ENCODE measurements at places on chromosomes 1 and 21. TPM values are rescaled to one million over a fixed set of nuclear protein-coding genes. Genes with fewer than 3 reads are reported as not detected.

GRCh38 chr1:206714331-206715058 lies 29.8 kb downstream of the MAPKAPK2 start:
- no peak for DNase-seq

- DNase-seq: no peak
These were observed 127.1 kb downstream of the PCNX2 start for GRCh38 chr1:233168384-233168783.

- DNase-seq: no peak
These were observed 27.1 kb upstream of the DAB1 start for GRCh38 chr1:57450981-57451380.

- no peak for DNase-seq
These were observed 13.5 kb upstream of the FOXE3 start for GRCh38 chr1:47402591-47402990.

DNA sequence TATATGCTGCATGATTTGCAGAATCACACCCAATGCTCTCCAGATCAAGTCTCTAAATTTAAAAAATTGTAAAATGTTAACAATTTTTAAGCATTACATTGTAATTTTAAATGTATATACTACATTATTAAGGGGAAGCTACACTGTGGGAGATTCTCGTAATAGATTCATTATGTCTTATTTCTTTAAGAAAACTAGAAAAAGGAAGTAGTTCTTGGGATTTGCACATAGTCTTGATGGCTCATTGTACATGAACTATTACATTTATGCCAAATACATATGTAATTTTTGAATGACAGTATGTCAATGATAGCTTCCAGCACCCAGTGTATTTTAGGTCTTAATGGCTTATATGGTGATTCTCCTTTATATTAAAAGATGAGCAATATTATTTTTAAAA lies 250.3 kb downstream of the PTPRC start:
- no peak for DNase-seq

DNA sequence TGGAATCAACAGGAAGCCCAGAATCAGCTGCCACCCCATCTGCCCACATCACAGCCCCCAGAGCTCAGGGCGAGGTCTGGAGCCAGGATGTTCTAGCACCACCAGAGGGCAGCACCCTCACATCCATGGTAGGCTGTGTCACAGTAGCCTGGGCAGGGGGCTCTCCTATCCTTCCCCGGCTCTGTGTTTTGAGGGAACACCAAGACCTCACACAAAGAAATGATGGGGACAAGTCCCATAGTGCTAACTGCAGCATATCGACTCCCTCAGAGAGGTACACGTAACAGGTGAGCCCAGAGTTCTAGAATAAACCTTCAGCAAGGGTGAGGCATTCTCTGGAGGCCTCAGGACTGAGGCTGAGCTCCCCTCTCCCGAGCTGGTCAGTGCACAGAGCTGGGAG lies 2.3 kb upstream of the KCNC4 start:
- DNase-seq: peak; percentile 84

GRCh38 chr1:5949085-5949760 lies 43.0 kb downstream of the NPHP4 start:
- DNase-seq: no peak

- no peak for DNase-seq
These were observed 44.7 kb upstream of the POFUT2 start for GRCh38 chr21:45332415-45332814.

GRCh38 chr1:177301425-177302124 lies 130.8 kb downstream of the BRINP2 start:
- no peak for DNase-seq

- DNase-seq: no peak
These were observed 165.7 kb upstream of the SYT6 start for GRCh38 chr1:114319418-114319817.

DNA sequence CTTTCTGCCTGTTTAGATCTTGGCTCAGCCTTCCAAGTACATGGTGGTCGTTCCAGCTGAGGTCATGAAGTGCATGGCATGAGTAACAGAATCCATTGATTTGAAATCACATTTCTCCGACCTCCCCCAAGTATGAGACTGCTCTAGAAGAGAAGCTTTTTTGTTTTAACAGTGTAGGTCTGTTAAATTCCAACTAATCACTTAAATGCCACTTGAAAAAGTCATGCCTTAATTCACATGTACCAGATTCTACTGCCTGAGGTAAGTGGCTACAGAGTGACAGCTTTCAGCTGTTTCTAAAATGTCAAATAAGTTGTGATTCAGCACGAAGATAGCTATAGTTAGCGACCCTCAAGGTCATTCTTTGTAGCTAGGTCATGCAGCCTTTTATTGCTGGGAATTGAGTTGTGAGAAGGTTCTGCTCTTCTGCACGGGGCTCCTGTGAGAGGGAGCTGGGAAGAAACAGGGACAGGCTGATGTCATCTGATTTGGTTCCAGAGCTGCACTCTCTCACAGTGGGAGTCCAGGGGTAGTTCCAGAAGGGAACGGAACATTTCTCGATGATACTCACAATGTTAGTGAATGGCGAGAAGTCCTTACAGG lies 112.7 kb downstream of the VPS13D start:
- DNase-seq: no peak

DNA sequence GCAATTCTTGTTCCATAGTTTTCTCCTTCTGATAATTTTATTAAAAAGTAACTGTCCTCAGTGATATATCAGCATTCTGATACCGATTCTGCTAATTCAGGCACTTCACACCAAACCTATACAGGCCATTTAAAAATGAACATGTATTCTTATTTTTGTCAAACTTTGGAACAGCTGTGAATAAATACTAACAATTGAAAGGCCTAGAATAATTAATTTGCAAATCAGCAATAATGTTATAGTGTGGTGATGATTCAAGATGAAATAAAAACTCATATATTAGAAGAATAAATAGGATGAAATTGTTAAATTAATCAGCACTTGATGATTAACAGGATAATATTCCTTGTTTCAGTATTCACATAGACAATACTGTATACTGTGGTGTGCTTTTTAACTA lies 9.9 kb downstream of the CDKN2C start:
- no peak for DNase-seq

DNA sequence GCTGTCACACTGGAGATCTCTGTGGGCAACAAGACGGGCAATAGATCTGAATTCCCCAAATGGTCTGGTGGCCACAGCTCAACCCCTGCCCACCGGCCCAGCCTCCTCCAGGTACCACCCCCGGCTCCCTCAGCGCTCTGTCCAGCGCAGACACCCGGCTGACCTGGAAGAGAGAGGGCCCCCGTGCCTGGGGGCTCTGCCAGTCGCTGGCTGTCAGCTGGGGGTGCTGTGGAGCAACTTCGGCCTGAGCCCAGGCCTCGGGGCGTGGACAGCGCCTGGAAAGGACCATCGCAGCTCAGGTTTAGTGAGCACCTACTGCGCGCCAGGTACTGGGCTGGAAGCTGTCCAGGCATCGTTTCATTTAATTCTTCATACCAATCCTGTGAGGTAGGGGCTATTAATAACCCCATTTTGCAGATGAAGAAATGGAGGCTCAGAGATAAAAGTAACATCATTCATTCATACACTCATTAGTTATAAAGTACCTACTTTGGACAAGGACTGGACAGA lies 51.0 kb downstream of the AHDC1 start:
- no peak for DNase-seq

DNA sequence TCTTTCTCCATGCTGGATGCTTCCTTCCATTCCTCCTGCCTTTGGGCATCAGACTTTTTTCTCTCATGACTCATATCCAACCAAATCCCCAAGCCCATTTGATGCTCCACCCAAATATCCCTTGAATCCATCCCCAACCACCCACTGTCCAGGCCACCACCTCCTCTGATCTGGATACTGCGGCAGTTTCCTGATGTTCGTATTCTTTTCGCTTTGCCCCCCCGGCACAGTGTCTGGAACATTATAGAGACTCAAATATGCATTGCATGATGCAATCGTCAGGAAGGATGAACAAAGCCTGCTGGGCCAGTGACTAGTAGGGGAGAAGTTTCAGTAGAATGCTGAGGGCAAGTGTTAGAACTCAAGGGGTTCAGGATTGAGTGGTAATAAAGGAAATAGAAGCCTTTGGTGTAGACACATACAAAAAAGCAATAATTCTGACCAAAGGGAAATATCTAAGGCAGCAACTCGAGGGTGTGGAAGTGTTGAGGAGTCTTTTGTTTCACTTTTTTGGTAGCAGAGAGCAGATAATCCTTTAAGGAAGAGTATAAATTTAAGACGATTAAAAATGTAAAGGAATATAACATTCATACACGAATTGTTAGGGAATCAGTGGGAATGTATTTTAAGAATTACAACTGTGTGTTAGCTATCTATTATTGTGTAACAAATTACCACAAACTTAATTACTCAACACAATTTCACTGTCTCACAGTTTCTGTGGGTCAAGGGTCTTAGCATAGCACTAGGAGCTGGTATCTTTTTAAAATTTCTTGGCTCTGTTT lies 7.5 kb downstream of the S100A11 start:
- DNase-seq: peak; percentile 56

DNA sequence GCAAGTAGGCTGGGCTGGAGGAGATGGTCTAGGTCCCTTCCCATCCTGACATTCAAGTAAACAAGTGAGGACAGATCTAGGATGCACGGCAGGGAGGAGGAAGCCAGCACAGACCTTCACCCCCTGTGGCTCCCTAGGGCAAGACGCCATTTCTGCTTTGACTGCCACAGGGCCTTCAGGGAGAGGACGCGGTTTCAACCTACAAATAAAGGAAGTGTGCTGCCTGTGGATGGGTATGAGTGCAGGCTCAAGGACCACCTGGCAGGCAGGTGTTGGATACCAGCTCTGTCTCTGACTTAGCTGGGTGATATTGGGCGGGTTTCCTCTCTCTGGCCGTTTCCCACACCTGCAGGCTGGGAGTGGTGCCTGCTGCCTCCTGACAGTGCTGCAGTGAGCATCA lies 16.2 kb downstream of the SLC2A1 start:
- no peak for DNase-seq

GRCh38 chr1:72485801-72486200 lies 203.5 kb upstream of the NEGR1 start:
- DNase-seq: no peak

DNA sequence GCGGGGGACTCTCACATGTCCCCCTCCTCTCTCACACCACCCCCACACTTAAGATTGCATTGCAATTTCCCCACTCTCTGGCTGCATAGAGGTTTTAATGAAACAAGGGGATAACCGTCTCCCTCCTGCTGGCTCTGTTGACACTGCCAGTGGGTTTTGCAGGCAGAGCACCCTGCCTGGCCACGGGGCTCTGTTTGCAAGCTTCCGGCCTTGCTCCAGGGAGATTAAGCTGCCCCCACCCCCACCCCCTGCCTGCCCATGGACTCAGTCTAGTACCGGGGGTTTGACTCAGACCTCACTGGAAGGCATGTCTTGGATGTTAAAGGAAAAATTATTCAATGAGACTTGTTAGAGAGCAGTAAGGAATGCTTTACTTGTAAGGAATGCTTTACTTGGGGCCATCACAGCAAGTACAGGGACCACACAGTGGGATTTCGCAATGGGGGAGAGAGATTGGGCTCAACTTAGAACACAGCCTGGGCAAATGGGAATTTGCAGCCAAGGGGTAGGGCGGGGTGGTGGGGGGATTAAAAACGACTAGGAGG lies 101.0 kb downstream of the AJAP1 start:
- DNase-seq: no peak

- DNase-seq: no peak
These were observed 45.9 kb upstream of the CSF3R start for GRCh38 chr1:36528361-36529349.

GRCh38 chr1:147270721-147271120 lies 28.2 kb downstream of the CHD1L start:
- DNase-seq: no peak

DNA sequence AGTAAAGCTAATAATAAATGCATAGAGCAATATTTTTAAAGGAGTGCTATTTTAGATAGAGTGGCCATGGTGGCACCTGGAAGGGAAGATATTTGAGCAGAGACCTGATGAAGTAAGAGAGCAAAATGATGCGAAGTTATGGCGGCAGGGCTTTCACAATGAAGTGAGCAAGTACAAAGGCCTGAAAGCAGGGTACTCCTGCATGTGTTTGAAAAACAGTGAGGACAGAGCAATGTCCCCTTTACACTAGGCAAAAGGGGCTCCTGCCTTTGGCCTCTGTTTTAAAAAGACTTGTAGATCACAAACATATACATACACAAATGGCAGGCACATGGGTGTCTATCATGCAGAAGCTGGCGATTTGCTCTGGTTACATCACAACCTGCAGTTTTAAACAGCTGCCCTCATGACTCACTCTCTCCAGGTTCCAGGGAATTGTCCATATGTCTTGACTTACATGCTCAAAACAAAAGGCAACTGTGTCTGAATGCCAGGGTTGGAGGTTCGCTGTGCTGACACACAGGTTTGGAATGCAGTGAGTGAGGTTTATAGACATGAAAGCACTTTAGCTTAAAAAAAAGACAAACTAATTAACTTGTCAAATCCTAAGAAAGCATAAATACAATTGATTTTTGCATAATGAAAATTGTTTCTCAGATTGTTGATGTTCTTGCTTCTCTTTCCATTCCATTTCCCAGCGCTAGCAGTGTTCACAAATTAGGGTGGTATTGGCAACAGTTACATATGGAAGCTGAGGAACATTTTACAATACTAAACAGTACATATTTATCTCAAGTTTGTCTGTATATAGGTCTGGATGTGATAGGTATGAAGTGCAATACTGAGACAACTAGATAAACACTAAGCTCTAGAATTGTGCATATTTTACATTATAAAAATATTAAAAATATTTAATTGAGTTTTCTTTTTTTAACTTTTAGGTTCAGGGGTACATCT lies 313.9 kb downstream of the BARHL2 start:
- DNase-seq: no peak

DNA sequence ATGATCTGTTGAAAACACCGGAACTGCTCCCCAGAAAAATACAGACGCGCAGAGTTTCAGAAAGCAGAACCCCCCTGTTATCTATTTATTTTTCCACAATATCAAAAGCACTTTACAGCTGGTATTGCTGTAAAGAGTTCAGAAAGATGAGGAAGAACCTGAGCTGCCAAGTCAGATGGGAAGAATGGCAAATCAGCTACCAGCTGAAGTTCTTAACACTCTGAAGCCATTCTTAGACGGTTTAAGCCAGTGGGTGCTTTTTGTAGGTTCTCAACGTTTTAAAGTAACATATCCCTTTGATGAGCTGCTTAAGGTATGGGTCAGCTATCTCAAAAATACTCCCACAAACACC lies 714 bp upstream of the AKIRIN1 start:
- DNase-seq: no peak

GRCh38 chr1:171366085-171366484 lies 52.1 kb downstream of the FMO4 start:
- DNase-seq: no peak

- DNase-seq: no peak
These were observed 28.7 kb downstream of the LRRC71 start for GRCh38 chr1:156949127-156949526.

FHL3 gene
- 14.4 TPM for total RNA-seq

URB2 gene
- 13.8 TPM for total RNA-seq

AADACL4 gene
- total RNA-seq: not detected

MNDA gene
- total RNA-seq: not detected

LYPD8 gene
- not detected for total RNA-seq

C1orf185 gene
- total RNA-seq: not detected

PRUNE1 gene
- total RNA-seq: 17.5 TPM

CHI3L2 gene
- 2.8 TPM for total RNA-seq

NR1I3 gene
- not detected for total RNA-seq

LCE1B gene
- not detected for total RNA-seq

CAMSAP2 gene
- 4.1 TPM for total RNA-seq

OR10Z1 gene
- total RNA-seq: not detected

RHOU gene
- 0.57 TPM for total RNA-seq

LRRIQ3 gene
- total RNA-seq: 1.7 TPM

NPL gene
- total RNA-seq: 7.8 TPM

TMIGD3 gene
- not detected for total RNA-seq

RABIF gene
- 9.6 TPM for total RNA-seq

KRTAP15-1 gene
- total RNA-seq: not detected

All from activated CD4-positive, alpha-beta memory T cell treated with anti-CD3 and anti-CD28 coated beads for 36 hours (primary cell).